Lower lobe of right lung (tissue), 2 donors: ENCODE measurements at places on chromosomes 4 and X. TPM values are rescaled to one million over a fixed set of nuclear protein-coding genes. Genes with fewer than 3 reads are reported as not detected.

Gene PHEX
- 2.7 TPM for total RNA-seq

Gene RAB33A
- total RNA-seq = 0.59 TPM

Gene POU3F4
- total RNA-seq = not detected

Gene PDGFRA
- total RNA-seq = 69.5 TPM

DNA sequence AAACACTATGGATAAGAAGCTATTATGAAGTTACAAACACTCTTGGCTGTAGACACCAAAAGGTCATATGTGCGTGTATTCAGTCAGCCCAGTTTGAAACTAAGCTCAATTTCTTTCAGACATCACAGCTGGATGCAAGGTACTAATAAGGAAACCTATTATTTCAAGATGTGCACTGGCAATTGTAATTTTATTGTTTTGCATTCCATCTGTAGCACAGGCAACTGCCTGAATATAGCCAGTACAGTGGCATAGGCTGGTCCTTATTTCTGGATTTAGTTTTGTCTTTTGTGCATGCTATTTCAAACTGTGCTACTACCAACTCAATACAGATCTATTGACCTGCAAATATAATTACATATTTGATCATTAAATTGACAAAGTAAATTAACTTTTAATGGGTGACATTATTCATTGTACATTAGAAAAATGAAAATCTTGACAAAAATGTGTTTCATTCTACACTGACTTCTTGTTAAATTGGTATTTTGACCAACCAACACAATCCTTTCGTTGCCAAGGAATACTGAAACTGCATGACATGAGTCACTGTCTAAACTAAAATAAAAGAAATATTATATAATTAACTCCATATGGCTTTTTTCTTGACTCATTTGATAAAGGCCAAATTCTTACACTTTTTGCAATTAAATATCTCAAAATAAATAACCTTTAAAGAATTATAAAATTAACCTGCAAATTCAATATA is 594.3 kb upstream of the ADGRL3 start:
- no peaks in the 10 kb centered on the region for H3K36me3 ChIP-seq
- no peaks in the 10 kb centered on the region for H3K4me1 ChIP-seq
- DNase-seq = no peak
- H3K27me3 ChIP-seq = no peaks in the 10 kb centered on the region
- H3K27ac ChIP-seq = no peak overlapping the region

DNA sequence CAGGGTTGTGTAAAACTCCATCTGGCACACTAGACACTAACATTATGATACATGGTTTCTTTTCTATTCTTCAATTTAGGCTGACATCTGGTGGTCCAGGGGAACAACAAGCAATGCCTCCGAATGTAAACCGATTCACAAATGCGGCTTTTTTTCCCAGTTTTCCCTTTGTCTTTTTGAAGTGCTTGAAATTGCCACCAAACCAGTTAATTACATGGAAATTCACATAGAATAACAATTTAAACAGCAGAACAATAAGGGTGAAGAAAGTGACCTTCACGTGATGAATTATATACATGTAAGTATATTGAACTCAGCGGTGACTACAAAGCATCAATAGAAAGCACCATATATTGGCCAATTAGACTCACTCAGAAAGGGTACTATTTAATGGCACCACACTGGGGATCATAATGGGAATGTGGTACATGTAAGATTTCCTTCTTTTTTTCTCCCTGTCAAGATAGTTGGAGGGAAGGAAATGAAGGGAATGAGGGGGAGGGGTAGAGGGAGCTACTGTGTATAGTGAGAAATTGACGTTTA is 103.9 kb downstream of the MMRN1 start:
- no peaks in the 10 kb centered on the region for H3K4me1 ChIP-seq
- no peak for DNase-seq
- no peak overlapping the region for H3K27ac ChIP-seq
- no peaks in the 10 kb centered on the region for H3K36me3 ChIP-seq
- H3K27me3 ChIP-seq = no peaks in the 10 kb centered on the region
- H3K4me3 ChIP-seq = no peak overlapping the region

DNA sequence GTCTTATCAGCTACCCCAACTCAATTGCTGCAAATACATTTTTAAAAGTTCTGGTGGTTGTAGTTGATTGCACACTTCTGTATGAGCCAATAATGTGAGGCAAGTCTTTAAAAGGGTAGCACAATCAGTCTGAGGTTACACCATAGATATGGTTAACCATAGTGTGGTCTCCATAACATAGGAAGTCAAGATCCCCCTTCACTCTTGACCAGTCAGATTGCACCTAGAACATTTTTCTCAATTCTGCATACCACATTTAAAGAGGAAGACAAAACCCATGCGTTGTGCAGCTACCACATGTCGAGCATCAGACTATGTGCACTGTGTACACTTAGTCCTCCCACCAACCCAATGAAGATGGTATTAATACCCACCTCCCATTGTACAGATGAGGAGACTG is 26.5 kb upstream of the CYBB start:
- H3K4me1 ChIP-seq = no peaks in the 10 kb centered on the region
- no peak overlapping the region for H3K27ac ChIP-seq
- no peak for DNase-seq
- H3K27me3 ChIP-seq = no peaks in the 10 kb centered on the region
- H3K36me3 ChIP-seq = no peaks in the 10 kb centered on the region

Gene MAOA
- 159 TPM for total RNA-seq

Gene SRPK3
- not detected for total RNA-seq

Gene DGKK
- total RNA-seq = 0.21 TPM

Gene ETDB
- total RNA-seq = not detected

- peak overlapping the region; percentile 97 for H3K4me3 ChIP-seq
- H3K27ac ChIP-seq = peak overlapping the region; percentile 98
- no peak for DNase-seq
- no peaks in the 10 kb centered on the region for H3K36me3 ChIP-seq
- H3K27me3 ChIP-seq = peaks cover 4% of the 10 kb centered on the region
- H3K4me1 ChIP-seq = peaks cover 29% of the 10 kb centered on the region
Observed at GRCh38 chr4:148442832-148443511, 758 bp upstream of the NR3C2 start.

DNA sequence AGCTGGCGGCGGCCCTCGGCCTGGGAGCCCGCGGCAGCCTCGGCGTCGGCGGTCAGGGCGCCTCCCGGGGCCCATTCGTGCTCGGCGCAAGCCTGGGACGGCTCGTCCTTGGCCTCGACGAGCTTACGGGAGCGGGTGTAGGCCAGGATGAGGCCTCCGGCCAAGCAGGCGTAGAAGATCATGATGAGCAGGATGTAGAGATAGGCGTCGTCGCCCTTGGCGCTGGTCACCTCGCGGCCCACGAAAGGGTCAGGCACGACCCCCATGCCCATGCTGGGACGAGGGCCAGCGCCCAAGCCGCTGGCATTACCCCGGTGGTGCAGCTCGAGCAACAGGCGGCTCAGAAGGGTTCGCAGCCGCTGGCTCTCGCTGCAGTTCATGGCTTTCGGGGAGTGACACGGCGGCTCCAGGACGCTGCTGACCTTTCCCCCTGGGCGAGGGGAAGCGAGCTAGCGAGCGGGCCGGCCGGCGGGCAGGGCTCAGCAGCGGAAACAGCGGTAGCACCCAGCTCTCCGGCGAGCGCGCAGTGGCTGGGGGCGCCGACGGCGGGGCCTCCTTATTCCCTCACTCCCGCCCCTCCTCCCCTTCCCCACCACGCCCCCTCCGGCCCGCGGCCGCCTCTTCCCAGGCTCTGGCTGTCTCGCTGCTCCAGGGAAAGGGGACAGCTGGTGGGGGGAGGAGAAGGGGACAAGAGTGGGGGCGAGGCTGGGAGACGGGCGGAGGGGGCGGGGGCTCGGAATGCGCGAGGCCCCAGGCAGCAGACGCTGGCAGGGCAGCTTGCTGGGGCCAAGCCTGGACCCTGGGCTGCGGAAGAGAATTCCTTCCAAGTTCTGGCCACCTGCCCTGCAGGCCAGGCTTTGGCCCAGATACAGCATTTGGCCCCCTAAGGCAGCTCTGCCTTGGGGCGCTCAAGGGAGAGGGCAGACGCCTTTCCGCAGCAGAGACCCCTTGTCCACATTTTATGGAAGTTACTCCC is at the start of gene KCNE5:
Gene KCNE5 (minus strand): TSS at position 532 of the 976 bp plus-strand sequence. CDS start 152 bp downstream, at position 380.
- no peaks in the 10 kb centered on the region for H3K36me3 ChIP-seq
- H3K27ac ChIP-seq = no peak within 1 kb of the TSS
- peak within 1 kb of the TSS; percentile 8 for H3K4me3 ChIP-seq
- H3K27me3 ChIP-seq = no peaks in the 10 kb centered on the region

DNA sequence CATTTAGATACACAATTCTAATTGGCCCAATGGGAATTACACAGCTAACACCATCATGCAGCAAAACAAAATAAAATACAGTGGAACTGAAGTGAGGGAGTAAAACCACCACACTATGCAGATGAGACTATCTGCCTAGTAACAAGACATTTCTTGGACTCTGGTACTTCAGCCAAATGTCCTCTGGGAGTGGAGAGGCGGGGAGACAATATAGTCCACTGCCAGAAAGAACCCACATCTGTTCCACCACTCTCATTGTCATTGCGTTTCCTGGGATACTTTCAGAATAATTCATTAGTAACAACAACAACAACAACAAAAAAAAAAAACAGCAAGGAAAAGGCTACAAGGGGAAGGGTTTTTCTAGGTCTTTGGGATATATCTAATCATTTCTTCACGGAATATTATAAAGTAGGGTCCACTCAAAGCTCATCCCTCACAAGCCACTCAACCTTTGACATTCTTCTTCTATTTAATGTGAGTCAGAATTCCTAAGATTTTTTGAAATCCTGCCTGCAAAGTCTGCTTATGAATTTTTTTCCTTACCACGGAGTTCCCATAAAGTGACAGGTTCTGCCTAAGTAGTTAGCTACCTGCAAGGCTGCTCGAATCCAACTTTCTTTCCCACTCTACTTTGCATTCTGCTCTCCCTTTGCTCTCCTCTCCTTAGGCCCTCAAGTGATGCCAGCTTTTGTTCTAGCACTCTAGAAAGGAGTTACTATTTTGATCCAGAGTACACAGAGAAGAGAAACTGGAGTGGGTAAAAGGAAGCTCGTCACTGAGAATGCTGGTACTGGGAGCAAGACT is 254.6 kb downstream of the CHIC1 start:
- no peaks in the 10 kb centered on the region for H3K4me1 ChIP-seq
- H3K27ac ChIP-seq = no peak overlapping the region
- no peak overlapping the region for H3K4me3 ChIP-seq
- no peaks in the 10 kb centered on the region for H3K27me3 ChIP-seq
- H3K36me3 ChIP-seq = no peaks in the 10 kb centered on the region
- no peak for DNase-seq

Gene DUSP21
- total RNA-seq = not detected
